DMS79 (cell line): ENCODE measurements at places on chromosomes 5 and 9.

GRCh38 chr5:174799121-174799520, 74.7 kb downstream of the MSX2 start:
- DNase-seq: no peak

GRCh38 chr5:144219869-144220268, 49.2 kb downstream of the KCTD16 start:
- no peak for DNase-seq

DNA sequence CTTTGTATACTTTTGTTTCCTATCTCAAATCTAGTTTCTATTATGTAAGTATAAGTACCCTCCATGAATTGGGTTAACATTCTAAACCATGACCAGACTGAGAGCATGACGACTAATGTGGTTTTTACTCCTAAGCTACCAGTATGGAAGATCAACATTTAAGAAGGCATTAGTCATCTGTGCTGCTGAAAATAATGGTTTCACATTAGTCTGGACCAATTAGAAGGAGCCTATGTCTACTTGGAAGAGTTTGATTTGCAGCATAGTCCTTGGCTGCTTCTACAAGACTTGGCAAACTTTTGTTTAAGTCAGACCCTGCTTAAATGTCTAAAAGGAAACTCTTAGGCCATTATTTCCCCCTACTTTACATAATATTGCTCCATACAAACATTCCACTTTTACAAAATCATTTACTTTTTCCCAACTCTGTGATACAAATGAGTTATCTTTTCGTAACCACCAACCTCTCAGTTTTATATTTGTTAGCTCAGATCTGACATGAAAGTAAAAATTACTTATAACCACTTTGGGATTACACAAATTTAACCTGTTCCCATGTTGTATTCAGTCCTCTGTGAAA, 186.7 kb downstream of the COMMD10 start:
- DNase-seq: no peak

GRCh38 chr9:99953861-99954507, 47.5 kb downstream of the STX17 start:
- no peak for DNase-seq

GRCh38 chr9:93461414-93461743, 8.0 kb upstream of the FAM120AOS start:
- DNase-seq: no peak

- no peak for DNase-seq
Measured at GRCh38 chr9:38160613-38161215, 91.7 kb upstream of the SHB start.

GRCh38 chr5:149782018-149782894, 52.1 kb downstream of the PPARGC1B start:
- DNase-seq: no peak

GRCh38 chr5:94968507-94969095, 316.3 kb downstream of the MCTP1 start:
- peak; percentile 11 for DNase-seq

- no peak for DNase-seq
Measured at GRCh38 chr5:133635051-133635450, 22.7 kb upstream of the FSTL4 start.

- no peak for DNase-seq
Measured at GRCh38 chr5:17177501-17178372, 39.7 kb upstream of the BASP1 start.

- DNase-seq: no peak
Measured at GRCh38 chr5:59390074-59390659, 503.4 kb downstream of the PDE4D start.

DNA sequence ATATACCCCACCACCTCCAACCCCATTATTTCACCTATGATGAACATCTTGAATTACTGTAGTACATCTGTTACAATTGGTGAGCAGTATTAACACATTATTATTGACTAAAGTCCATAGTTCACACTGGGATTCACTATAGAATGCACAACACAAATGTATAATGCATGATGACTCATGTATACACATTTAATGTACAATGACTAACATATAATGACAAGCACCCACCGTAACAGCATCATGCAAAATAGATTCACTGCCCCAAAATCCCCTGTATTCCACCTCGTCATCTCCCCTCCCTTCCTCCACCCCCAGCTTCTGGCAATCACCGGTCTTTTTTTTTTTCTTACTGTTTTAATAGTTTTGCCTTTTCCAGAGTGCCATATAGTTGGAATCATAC, 47.1 kb upstream of the NEK6 start:
- DNase-seq: no peak

GRCh38 chr5:96088706-96089498, 127.3 kb upstream of the ELL2 start:
- DNase-seq: no peak

GRCh38 chr9:126471084-126471624, 142.6 kb upstream of the LMX1B start:
- DNase-seq: no peak

- DNase-seq: no peak
Measured at GRCh38 chr5:126189862-126190261, 233.3 kb upstream of the GRAMD2B start.

- no peak for DNase-seq
Measured at GRCh38 chr9:97418880-97419279, 7.0 kb downstream of the TDRD7 start.

- DNase-seq: no peak
Measured at GRCh38 chr9:134879664-134880483, 736 bp upstream of the FCN2 start.

DNA sequence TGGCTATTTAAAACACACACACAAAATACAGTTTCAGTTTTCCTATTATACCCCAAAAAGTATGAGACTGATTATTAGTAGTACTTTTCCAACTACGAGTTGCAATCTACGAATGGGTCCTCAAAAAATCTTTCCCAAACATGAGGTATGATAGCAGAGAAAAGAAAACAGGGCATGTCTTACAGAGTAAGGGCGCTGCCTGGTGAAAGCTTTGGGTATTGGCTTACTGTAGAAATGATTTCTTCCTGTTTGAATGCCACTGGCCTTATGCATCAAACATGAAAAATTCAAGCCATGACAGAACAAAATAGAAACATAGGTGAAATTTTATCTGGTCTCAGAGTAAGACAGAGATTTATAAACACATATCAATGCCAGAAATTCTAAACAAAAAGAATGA, 448.0 kb downstream of the SPOCK1 start:
- DNase-seq: no peak

DNA sequence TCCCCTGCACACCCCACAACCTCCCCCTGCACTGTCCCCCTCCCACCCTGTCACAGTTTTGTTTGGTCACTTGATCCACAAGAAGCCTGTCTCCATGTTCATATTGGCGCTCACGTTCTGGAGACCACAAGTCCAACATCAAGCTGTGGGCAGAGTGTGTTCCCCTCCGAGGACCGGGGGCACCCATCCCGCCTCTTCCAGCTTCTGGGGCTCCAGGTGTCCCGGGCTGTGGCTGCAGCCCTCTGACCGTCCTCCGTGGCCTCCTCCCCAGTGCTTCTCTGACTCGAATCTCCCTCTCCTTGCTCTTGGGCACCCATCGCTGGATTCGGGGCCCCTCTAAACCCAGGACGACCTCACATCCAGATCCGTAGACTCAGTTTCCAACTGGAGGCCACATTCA, 49.2 kb downstream of the PLEKHG4B start:
- DNase-seq: no peak

DNA sequence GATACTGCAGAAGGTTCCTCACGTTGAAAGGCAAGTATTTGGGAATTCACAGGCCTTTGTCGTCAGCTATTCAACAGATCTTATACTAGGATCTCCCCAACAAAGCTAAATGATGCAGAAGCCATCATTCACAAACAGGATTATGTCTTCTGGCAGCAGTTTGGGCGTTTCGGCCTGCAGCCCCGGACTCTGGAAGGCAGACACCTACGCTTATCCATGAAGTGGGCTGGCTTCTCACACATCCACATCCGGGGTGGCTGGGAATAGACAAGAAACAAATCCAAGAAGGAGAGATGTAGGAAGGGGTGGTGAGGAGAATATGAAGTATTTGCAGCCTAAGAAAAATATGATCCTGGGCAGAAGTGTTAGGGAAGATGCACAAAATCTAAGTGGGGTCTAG, 471.9 kb downstream of the AGTPBP1 start:
- DNase-seq: no peak

GRCh38 chr5:109407913-109408312, 1.9 kb downstream of the PJA2 start:
- DNase-seq: no peak

- no peak for DNase-seq
Measured at GRCh38 chr5:39360471-39361111, 3.7 kb downstream of the C9 start.

DNA sequence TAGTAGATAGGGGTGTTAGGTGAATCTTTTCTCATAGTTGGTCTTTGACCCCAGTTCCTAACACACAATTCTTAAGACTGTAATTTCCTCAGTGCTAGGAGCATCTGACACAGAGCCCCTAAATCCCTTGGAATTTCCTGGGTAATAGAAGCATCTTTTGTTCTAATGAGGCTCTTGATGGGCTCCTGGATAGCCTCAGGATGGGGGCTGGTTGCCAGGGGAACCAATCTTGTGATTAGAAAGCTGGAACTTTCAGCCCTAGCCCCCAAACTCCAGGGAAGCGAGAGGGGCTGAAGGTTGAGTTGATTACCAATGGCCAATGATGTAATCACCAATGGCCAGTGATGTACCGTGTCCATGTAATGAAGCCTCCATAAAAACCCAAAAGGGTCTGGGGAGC, 44.5 kb downstream of the CCDC125 start:
- no peak for DNase-seq

DNA sequence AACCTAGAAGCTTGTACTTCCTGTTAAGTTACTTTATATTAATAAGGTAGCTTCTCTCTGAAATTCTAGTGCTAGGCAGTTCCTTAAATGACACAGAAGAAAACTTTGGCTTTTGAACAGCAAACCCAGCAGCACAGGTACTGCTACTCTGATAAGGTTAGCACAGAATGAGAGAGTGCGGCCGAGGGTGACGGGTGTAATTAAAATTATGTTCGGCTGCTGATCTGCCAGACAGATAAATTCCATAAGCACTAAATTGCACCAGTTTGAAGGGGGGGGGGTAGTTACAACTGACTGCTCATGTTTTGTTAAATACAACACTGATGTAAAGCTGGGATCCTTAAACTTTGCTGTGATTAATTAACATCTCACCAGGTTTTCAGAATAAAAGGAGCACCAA, 475.1 kb downstream of the SPOCK1 start:
- no peak for DNase-seq

- DNase-seq: no peak
Measured at GRCh38 chr5:36683821-36684434, 77.5 kb downstream of the SLC1A3 start.

DNA sequence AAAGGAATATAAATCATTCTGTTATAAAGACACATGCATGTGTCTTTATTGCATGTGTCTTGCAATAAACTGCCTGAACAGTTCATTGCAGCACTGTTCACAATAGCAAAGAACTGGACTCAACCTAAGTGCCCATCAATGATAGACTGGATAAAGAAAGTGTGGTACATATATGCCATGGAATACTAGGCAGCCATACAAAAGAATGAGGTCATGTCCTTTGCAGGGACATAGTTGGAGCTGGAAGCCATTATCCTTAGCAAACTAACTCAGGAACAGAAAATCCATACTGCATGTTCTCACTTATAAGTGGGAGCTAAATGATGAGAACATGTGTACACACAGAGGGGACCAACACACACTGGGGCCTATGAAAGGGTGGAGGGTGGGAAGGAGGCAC, 63.7 kb upstream of the CHD1 start:
- no peak for DNase-seq

GRCh38 chr9:121860744-121861143, 209.3 kb downstream of the DAB2IP start:
- DNase-seq: no peak

GRCh38 chr9:134643222-134643671, 1.6 kb downstream of the COL5A1 start:
- peak; percentile 7 for DNase-seq

GRCh38 chr9:87392086-87392485, 105.6 kb upstream of the DAPK1 start:
- no peak for DNase-seq

GRCh38 chr5:125343015-125343414, 596.6 kb upstream of the ZNF608 start:
- DNase-seq: no peak

GRCh38 chr9:134551644-134552348, 89.8 kb upstream of the COL5A1 start:
- DNase-seq: no peak

GRCh38 chr5:172429201-172429940, 25.0 kb downstream of the SH3PXD2B start:
- no peak for DNase-seq

DNA sequence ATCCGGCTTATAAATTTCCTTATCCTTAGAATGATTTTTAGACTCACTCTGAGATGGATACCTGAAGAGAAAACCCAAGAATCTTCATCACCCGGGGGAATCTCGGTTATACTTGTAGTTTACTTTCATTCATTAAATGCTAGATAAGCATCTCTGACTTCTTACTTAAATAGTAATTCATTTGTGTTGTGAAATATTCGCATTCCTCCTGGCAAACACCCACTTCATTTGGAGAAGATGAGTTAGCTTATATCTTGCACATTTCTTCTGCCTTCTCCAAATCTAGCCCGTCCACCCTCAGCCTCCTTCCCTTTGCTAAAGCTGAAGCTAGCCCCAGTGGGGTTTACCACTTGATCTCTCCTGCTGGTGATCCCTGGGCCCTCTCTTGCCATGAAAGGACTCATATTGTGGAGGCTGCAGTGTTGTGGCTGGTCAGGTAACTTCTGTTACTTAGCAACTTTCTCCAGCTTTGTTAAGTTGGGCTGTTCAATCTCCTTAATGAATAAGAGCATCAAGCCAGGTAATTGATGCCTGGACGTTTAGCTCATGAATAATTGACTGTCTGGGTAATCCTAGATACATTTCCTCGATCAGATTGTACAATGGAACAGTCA, 11.3 kb upstream of the POU4F3 start:
- no peak for DNase-seq

GRCh38 chr5:73302797-73303147, 129.8 kb downstream of the TMEM174 start:
- DNase-seq: no peak

DNA sequence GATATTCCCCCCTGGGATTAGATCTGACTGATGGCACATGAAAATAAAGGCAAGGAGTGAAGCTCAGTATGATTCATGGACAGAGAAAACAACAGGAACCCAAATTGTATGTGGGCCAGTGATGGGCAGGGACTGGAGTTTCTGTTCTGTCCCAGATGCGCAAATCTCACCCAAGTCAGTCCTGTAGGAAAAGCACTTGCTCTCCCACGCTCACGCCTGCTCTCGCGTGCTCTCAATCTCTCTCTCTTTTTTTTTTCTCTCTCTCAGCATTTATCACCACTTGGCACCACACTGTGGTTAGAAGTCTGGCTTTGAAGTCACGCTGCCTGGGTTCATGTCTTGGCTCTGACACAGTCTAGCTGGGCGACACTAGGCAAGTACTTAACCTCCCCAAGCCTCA, 106.5 kb upstream of the LRRTM2 start:
- DNase-seq: no peak

- no peak for DNase-seq
Measured at GRCh38 chr9:7153566-7153965, 395.8 kb downstream of the KDM4C start.

DNA sequence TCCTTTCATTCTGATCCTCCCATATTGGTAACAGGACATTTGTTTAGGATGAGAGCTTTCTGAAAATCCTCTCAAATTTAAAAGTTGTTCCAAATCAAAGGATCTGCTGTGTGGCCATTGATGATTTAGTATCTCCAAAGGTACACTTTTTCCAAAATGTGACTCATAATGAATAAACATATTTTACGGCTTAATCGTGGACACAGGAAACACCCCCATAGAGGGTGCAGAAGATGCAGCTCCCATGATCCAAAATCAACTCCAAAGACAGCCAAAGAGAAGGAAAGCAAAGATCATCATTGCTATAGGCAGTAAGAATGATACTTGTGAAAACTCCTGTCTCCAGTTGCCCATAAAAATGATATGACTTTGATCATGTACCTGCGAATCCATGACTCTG, 239.7 kb downstream of the PIK3R1 start:
- DNase-seq: no peak
